CD4-positive, alpha-beta T cell treated with Interleukin-15 for 4 hours (primary cell): ENCODE measurements at places on chromosomes 6 and 20.

DNA sequence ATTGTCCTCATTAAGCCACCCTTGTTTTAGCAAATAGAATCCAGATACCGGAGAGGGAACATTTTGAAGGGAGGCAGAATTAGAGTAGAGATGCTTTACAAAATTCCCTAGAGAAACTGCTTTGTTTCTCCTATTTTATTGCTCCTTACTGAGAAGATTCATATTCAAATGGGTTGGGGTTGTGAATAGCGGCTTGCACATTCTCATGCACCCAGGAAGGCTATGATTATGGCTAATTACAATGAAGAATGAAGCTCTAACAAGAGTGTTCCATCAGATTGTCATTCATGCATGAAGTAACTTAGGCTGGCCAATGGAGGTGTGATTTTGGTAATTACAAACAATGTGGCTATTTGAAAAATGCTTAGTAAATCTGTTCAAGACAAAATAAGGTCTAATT lies 129.6 kb downstream of the PACRG start:
- DNase-seq = no peak

DNA sequence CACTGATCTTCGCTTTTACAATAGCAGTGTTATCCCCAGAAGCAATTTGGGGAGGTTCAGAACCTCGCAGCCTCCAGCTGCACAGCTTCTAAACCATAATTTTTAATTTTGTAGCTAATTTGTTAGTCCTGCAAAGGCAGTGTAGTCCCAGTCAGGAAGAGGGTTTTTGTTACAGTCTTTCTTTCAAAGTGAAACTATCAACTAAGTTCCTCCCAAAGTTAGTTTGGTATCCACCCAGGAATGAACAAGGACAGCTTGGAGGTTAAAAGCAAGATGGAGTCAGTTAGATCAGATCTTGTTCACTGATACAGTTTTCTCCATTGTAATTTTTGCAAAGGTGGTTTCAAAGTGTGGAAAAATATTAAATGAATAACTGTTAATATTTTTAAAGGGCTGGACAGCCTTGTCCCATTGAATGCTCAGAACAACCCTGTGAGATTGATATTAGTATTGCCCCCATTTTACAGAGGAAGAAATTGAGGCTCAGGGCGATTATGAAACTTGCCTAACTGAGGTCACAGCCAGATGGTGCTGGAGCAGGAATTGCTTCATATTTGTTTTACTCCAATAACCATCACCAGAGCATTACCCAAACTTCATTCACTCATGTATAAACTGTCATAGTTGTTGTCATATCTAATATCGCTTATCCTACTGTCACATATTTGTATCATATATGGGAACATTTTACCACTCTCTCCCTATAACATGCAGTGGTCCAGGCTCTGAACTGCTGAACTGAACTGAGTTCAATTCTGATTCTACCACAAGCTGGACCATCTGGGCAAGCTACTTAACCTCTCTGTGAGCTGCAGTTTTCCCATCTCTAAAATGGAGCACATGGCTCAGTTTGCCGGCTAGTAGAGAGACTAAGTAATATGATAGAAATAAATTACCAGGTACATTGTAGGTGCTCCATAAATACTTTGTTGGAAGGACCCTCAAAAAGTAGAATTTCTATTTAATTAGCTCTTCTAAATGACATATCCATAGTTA lies 213.8 kb downstream of the BCAS1 start:
- no peak for DNase-seq

DNA sequence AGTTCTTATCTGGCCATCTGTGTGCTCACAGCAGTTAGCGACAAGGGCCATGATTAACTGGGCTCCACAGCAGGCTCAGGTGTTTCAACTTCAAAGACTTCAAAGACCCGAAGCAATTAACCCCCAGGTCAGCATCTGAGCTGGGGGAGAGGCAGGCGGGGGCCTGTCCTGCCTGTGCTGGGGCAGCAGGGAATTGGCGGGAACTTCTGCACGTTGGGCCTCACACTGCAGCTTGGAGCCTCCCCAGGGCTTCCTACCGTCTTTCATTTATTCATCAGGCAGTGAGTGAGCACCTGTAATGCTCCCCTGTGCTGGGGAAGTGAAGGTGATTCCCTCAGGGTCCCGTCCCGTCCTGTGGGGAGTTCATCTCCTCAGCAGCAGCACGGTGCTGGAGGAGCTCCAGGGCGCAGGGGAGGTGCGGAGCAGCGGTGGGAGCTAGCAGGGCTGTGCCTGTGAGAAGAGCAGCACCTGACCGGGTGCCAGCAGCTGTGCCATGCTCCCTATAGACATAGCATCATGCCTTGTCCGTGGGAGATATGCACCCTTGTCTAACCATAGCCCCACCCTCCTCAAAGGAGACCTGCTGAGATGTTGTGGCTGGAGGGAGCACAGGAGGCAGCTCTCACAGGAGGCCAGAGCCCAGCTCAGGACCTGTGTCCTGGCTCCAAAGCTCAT lies 51.8 kb upstream of the FRMD1 start:
- DNase-seq = no peak

GRCh38 chr6:2920671-2921112 lies 17.6 kb upstream of the SERPINB9 start:
- no peak for DNase-seq

GRCh38 chr6:81465859-81466258 lies 286.6 kb downstream of the TENT5A start:
- DNase-seq = no peak

DNA sequence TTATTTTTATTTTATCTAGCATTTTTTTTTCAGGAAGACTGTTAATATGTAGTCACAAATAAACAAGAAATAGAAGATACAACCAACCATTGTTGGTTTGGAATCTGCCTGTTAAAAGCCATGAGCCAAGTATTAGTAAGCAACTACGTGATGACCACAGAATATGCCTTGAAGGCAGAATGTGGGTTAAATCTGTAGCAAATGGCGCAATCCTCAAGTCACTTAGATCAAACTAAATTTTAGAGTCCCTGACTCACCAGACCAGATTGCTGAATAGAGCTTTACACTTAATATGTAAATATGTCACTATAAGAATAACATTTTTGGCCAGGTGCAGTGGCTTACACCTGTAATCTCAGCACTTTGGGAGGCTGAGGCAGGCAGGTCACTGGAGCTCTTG lies 800.1 kb upstream of the CITED2 start:
- no peak for DNase-seq

- DNase-seq = no peak
Measured at GRCh38 chr20:22808628-22809027, 224.3 kb upstream of the FOXA2 start.

GRCh38 chr6:150881911-150882481 lies 16.5 kb downstream of the MTHFD1L start:
- DNase-seq = no peak

- no peak for DNase-seq
Measured at GRCh38 chr6:25172819-25173218, 106.4 kb upstream of the CARMIL1 start.

DNA sequence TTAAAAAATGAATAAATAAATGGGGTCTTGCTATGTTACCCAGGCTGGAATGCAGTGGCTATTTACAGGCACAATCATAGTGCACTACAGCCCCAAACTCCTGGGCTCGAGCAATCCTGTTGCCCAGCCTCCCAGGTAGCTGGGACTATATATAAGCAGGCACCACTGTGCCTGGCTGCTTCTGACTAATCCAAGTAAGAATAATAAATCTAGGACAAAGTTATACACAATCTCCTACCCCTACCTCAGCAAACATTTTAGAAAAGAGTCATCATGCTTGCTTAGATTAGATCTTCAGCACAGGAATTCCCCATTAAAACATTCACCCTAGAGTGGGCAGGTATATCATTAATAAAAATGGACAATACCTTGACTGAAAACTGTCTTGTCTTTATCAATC lies 124.6 kb downstream of the REV3L start:
- no peak for DNase-seq

- peak; percentile 79 for DNase-seq
Measured at GRCh38 chr6:11172501-11173327, 59.8 kb downstream of the NEDD9 start.

DNA sequence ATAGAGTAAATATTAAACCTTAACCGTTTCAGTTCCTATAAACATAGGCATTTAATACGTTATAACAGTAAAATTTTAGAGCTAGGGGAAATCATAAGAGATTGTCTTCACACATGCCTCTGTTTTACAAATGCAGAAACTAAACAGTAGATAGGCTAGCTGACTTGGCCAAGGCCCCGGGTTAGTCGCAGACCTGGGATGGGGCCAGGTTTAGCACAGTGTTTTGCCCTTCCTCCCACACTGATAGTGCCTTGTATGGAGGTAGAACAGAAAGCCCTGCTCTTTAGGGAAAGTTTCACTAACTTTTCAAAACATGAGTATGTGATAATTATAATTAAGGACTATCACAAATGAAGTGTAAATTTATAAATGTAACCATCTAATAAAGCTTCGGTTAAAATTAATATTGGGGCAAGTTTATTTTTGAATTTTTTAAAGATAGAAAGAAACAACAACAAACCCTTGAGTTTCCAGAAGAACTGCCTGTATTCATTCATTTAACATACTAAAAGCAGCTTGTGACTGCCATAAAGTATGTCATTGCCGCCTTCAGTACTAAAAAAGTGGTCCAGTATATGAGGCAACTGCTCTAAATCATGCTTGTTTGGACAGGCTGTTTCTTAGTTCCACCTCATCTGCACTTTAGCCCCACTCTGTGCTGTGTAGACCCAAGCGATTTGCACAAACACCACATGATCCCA lies 62.5 kb upstream of the LOC128125822 start:
- DNase-seq = no peak

- DNase-seq = no peak
Measured at GRCh38 chr6:138162111-138162954, 594 bp downstream of the ARFGEF3 start.

DNA sequence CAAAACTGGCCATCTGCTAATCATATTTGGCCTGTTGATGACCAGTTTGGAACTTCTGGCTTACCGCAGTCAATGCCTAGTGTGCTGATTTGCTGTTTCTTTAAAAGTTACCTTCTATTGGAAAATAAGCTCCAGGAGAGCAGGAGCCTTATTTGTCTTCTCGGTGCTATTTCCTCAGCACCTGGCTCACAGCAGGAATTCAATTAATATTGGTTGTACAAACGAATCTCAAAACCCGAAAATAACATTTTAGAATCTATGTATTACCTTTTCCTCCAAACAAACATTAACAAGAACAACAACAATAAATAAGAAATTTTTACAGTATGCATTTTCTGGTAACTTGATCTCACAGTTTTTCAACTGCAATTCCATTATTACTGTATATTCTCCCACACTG lies 1080.7 kb upstream of the MAP3K7 start:
- no peak for DNase-seq

- DNase-seq = peak; percentile 40
Measured at GRCh38 chr20:35739294-35740163, 2.5 kb downstream of the RBM39 start.

- DNase-seq = no peak
Measured at GRCh38 chr20:10594296-10594868, 79.4 kb downstream of the JAG1 start.

GRCh38 chr6:85405175-85405852 lies 44.6 kb upstream of the NT5E start:
- DNase-seq = no peak

DNA sequence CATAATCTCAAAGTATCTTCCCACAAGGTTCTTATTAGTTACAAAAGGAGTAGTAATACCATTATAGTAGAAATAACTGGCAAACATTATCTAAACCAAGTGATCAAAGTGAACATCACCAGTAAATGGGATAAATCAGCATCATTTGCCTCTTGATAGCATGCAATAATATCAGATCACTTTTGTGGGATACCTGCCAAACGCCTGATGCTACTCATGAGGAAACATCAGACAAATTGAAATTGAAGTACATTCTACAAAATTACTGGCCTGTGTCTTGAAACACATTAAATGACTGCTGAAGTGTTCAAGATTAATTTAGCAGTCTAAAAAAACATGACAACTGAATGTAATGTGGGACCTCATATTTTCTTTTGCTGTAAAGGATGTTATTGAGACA lies 208.1 kb downstream of the TINAG start:
- no peak for DNase-seq

- DNase-seq = peak; percentile 60
Measured at GRCh38 chr6:33112148-33112547, 36.4 kb downstream of the HLA-DPB1 start.

GRCh38 chr6:149938571-149939355 lies 3.1 kb upstream of the ULBP2 start:
- DNase-seq = peak; percentile 45

DNA sequence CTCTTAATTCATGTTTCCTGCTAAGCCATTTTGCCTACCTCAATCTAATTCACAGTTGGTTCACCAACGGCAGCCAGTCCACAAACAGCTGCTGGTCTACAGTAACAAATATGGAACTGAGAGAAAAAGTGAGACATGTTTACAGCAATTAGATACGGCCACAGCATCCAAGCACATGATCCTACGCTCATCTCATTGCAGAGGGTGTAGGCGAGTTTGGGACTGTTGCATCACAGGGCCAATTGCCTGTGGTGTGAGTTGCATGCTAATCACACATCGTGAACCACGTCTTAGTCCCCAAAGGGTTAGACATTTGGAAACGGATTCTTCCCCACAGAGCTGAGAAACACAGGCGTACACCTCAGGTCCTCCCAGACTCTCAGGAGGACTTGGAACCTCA lies 166.9 kb downstream of the EYA2 start:
- DNase-seq = no peak

GRCh38 chr6:24994812-24995211 lies 59.1 kb upstream of the RIPOR2 start:
- DNase-seq = no peak

DNA sequence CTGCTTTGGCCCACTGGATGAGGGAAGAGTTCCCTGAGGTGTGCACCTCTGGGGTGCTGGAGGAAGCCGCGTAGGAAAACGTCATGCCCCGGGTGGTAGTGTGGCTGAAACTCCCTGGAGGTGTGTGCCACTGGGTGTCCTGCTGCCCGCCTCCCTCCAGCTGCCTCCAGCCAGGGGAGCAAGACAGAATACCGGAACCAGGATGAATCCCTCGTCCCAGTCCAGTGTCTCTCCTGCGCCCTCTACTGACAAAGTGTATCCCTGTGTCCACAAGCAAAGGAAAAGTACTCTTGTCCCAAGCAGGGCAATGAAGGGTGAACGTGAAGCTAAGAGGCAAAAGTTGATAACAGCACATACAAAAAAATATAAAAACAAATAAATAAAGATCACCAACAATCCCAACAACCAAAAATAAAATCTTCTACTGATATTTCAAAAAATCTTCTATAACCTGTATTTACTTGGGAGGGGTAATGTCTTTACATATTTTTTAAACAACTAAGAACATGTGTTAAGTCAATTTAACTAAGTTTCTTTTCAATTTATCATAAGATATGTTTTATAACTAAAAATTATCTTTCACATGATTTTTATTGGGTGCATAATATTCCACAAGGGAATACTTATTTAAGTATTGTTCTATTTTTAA lies 437.6 kb downstream of the MAFB start:
- DNase-seq = no peak
